ENCODE measurements at places on chromosomes 6 and 20.

GRCh38 chr6:113758826-113759574 lies 98.1 kb upstream of the MARCKS start:
- peaks cover 4% of the 10 kb centered on the region for H3K27me3 ChIP-seq
- H3K36me3 ChIP-seq: no peaks in the 10 kb centered on the region
- no peak for DNase-seq
- H3K27ac ChIP-seq: no peak overlapping the region
- no peak overlapping the region for H3K4me3 ChIP-seq
- no peaks in the 10 kb centered on the region for H3K4me1 ChIP-seq

GRCh38 chr6:137016356-137016755 lies 28.4 kb downstream of the IL20RA start:
- peaks cover 58% of the 10 kb centered on the region for H3K27me3 ChIP-seq
- H3K36me3 ChIP-seq: no peaks in the 10 kb centered on the region
- H3K27ac ChIP-seq: no peak overlapping the region
- H3K4me3 ChIP-seq: no peak overlapping the region
- no peak for DNase-seq
- no peaks in the 10 kb centered on the region for H3K4me1 ChIP-seq

DNA sequence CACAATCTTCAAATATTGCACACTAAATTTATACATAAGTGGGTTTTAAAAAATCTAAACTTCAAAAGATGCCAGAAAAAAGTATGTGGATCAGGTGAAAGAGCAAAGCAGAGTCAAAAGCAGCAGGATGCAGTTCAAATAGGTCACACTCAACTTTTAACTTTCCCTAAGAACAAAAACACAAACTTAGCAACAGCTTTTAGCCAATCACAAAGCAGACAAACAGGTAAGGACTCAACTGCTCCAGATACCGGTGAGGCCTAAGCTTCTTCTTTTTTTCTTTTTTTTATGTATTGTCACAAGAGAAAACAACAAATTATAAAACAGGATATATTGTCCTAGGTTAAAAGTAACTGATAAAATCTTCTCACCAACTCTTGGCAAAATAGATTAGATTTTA lies 74.7 kb downstream of the SESN1 start:
- no peak overlapping the region for H3K4me3 ChIP-seq
- peak overlapping the region; percentile 97 for H3K27ac ChIP-seq
- H3K36me3 ChIP-seq: peaks cover 2% of the 10 kb centered on the region
- H3K27me3 ChIP-seq: no peaks in the 10 kb centered on the region
- peaks cover 40% of the 10 kb centered on the region for H3K4me1 ChIP-seq

- no peak overlapping the region for H3K4me3 ChIP-seq
- no peaks in the 10 kb centered on the region for H3K4me1 ChIP-seq
- H3K27ac ChIP-seq: no peak overlapping the region
- H3K27me3 ChIP-seq: no peaks in the 10 kb centered on the region
- DNase-seq: no peak
Measured at GRCh38 chr6:147578159-147578558, 69.7 kb downstream of the SAMD5 start.

GRCh38 chr6:51352506-51353029 lies 533.9 kb downstream of the TFAP2B start:
- no peak for DNase-seq
- H3K4me3 ChIP-seq: no peak overlapping the region
- no peaks in the 10 kb centered on the region for H3K27me3 ChIP-seq
- H3K27ac ChIP-seq: no peak overlapping the region
- no peaks in the 10 kb centered on the region for H3K4me1 ChIP-seq

GRCh38 chr6:132479131-132479530 lies 33.8 kb downstream of the STX7 start:
- H3K4me1 ChIP-seq: peaks cover 12% of the 10 kb centered on the region
- DNase-seq: no peak
- no peak overlapping the region for H3K4me3 ChIP-seq
- no peak overlapping the region for H3K27ac ChIP-seq

All from T-helper 17 cell (primary cell).